ENCODE measurements at places on chromosomes 13 and 19.

- no peak for DNase-seq
Observed at GRCh38 chr19:7676854-7677253, at the start of gene MCEMP1. Gene MCEMP1, plus strand, starts transcription at chr19:7677090. Its CDS starts 31 bp downstream, at chr19:7677121.

GRCh38 chr19:10344780-10345179 lies 5.4 kb upstream of the ICAM3 start:
- no peak for DNase-seq

DNA sequence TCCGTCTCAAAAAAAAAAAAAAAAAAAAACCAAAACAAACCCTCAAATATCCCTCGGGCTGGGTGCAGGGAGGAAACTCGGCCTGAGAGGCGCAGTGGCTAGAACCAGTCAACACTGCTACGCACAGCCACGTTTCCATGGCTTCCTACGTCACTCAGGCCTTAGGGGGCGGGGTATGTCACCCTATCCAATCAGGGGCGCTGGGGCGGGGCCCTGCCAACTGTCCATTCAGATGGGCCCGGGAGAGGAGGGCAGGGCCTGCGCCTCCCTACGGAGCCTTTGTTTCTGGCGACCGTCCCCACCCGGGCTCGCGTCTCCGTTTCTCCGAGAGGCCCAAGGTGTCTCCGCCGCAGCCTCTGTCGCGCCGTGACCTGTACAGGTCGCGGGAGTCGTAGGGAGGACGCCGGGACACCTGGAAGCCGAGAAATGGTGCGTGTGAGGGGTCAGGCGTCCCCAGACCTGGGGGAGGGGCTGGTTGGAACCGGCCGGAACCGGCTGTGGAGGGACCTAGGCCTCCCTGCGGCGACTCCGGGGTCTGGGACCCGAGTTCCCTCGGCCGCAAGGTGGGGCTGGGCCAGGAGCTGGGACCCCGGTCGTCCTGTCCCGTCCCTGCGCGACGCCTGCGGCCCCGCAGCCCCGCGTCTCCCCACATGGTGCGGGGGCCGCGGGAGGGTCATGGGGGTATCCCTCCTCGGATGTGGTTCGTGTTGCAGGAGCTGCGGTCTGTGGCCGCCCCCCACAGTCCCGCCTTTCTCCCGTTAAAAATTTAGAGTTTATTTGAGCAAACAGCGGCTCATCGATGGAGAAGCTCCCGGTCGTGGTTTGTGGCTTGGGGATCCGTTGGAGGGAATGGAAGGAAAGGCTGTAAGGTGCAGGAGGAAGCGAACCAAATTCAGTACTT lies at the start of gene ZNF627:
Gene ZNF627, plus strand, starts transcription at position 282 of the 901 bp plus-strand sequence. Its CDS starts 145 bp downstream, at position 427.
- peak; percentile 98 for DNase-seq

- DNase-seq, result no peak
Observed at GRCh38 chr19:13742756-13743155, 21.6 kb upstream of the MRI1 start.

- DNase-seq, result peak; percentile 3
Observed at GRCh38 chr19:39514840-39515550, at the start of gene SELENOV. Gene SELENOV, plus strand, starts transcription at chr19:39515139. Its CDS starts 74 bp downstream, at chr19:39515213.

DNA sequence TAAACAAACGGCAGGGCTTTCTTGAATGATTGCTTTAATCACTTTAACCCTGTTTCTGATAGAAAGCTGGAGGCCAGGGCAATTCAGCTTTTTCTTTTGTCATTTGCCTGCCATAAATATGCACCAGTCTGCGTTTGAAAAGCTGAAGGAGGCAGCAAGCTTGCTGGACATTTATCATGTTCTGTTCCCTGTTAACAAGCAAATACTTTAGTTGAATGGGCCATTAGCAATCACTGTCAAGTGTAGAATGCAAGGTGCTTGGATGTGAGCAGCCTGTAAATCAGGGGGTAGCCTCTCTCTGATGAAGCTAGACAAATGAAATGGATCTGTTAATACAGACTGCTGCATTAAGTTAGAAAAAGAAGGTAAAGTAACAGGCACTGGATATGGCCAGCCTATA lies 7.6 kb downstream of the EFNB2 start:
- DNase-seq, result no peak

GRCh38 chr13:64684685-64685431 lies 2545.3 kb downstream of the PCDH9 start:
- no peak for DNase-seq

DNA sequence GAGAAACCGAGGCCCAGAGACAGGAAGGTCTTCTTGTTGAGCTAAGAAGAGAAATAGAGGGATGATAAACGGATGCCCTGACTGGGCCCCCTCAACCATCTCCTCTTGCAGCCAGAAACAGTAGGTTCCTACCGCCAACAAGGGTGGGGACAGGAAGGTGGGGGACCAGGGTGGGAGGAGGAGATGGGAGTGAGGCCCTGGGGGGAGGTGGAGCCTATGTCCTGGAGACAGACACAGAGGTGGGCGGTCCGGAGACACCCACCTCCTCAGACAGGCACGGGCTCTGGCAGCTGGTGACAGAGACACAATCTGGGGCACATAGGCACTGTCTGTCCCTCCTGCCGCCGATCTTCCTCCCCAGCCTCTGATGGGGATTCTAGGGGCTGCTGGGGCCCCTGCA lies 16.9 kb downstream of the GADD45B start:
- DNase-seq, result no peak

DNA sequence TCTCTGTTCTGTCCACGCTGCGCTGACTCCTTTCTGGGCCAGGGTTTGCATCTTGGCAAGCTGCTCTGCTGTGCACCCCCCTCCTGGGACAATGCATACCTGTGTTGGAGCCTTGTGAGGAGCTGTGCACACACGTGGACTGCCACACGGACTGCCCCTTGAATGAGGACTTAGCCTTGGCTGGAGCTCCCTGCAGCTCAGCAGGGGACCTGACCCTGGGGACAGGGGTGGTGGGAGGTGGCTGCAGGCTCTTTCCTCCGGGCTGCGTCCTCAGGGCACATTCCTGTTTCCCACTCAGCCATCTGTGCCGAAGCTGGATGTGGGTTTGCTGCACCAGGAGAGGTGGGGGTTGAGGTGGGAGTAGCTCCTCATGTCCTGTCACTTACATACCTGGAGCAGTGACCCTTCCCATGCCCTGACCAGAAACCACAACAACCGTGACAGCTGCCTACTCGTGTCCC lies 8.2 kb downstream of the RAB11B start:
- DNase-seq, result no peak

DNA sequence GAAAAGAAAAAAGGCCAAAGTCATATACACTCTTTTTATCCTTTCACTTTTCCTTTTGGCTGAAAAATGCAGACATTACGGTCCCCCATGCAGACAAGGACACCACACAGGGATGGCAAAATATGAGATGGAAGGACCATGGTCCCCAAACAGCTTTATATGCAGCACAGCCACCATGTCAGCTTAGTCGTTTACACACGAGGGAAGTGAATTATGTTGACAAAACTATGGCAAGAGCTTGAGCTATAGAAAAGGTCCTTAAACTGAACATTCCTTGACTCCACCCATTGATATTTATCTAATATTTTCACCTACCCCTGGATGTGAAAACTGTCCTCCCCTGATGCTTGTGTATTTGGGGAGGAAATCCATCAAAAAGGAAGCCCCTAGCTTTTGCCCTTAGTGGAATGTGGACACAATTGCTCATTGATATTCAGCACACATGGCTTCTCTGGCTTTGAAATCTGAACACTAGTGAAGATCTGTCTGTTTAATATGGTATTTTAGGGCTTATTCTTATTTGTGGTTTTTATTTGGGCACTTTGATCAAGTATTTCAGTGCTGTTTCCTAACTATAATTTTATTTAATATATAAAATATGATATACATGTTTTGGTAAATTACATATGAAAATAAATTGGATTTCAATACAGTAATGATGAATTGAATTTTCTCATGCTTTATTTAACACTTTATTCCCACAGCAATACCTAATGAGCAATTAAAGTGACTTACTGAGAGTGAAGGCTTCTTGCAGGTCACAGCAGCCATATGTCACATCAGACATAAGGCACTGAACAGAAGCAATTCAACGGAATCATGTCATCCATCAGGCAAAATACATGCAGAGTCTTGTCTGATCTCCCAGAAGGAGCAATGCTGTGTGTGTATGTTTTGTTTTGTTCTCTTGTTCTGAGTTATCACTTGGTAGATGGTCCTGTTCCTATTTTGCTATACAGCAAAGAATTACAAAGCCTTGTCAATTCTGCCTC lies 6.8 kb upstream of the GTF2F2 start:
- no peak for DNase-seq

- no peak for DNase-seq
Observed at GRCh38 chr13:40787062-40787461, 2.3 kb upstream of the SLC25A15 start.

- DNase-seq, result no peak
Observed at GRCh38 chr13:67880916-67881315, 650.8 kb upstream of the PCDH9 start.

DNA sequence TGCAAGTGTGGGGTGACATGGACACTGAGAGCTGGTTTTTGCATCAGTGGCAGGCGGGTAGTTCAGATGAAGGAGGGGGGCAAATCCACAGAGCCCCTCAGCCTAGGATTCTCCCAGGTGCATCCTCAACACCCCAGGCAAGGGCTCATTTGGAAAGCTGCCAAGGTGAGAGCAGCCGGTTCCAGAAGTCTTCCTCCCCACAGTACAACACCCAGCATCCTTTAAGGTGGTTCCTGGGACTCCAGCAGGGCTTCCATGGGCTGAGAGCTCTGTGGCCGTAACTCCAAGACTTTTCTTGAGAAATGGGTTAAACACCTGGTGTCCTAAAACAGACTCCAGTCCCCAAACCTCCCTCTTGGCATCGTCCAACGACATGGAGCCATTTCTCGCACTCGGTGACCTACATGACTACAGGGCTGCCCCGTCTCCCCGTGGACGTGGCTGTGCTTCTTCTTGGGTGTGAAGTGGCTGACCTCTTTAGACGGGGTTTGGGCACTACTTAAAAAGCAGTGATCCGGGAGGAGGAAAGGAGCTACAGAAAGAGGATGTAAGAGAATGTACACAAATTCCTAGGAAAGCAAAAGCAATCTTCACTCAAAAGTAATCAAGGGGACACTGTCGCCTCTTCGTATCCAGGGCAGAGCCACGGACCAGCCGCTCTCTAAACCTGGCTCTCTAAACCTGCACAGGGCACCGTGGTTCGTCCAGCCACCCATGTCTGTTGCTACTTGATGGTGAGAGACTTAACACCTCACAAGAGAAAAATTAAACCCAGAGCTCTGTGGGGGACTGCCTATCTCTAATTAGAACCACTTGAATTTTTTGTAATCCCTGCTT lies 25.5 kb downstream of the RANBP3 start:
- DNase-seq, result no peak

- DNase-seq, result peak; percentile 18
Observed at GRCh38 chr19:19538061-19538784, at the start of gene CILP2. Gene CILP2, plus strand, starts transcription at chr19:19538265. Its CDS starts 85 bp downstream, at chr19:19538350.

DNA sequence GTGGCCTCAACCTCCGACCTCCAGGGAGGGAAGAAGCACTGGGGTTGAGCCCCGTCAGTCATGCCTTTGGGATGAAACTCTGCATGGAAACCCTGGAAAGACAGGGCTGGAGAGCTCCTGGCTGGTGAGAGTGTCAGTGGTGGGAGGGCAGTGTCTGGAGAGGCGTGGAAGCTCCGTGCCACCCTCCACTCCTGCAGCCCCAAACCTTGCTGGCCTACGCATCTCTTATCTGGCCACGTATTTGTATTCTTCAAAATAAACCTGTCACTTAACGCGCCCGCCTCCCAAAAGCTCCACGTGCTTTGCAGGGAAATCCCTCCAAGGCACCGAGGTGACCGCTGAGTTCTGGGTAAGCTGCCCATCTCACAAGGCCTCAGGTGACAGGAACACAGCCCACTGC lies 84.3 kb downstream of the TEX29 start:
- no peak for DNase-seq

DNA sequence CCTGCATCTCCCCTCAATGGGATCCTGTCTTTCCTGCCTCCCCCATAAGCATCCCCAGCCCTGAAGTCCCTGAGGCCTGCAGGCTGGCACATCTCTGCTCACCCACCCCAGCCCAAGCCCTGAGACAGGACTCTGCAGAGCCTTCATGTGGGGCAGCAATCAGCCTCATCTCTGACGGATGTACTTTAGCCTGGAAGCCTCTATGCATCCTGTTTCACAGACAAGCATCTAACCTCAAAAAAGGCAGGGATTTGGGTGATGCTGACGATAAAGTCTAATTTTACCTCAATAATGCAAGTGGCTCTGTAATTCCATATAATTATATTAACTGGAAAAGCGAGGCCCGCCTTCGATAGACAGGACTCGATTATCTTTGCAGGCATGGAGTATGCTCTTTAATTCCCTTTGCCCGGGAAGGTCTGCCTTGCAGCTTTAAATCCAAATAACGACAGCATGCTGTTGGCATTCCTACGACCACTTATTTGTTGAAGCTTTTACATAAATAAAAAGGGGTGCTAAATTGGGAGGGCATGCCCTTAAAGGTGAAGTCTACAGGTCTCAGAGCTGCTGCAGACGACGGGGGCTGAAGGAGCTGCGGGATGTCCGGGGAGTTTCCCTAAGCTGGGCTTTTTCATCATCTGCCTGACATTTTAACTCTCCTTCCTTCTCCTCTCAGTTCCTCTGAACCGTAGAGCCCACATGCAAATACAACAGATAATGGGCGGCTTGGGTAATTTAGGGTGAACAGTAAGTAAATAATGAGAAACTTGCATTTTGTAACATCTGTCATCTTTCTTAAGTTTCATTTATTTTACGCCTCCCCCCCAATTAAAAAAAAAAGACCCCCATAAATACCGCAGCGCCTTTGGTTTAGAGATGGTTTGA lies 211.5 kb downstream of the URI1 start:
- no peak for DNase-seq

DNA sequence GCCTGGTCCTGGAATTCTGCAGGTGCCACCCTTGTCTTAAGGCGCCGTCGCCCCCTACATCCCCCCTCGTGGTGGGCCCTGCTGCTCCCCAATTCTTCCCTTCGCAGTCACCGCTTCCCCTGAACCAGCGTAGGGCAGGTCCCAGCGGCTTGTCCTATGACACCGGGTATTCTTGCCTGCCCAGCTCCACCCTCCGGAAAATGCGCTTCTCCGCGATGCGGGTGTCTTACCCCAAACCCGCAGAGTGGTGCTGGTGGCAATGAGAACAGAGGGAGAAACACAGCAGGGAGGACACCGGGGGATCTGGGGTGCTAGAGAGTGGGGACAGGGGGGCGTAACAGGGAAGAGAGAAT lies 9.0 kb downstream of the ZNF808 start:
- no peak for DNase-seq

- DNase-seq, result no peak
Observed at GRCh38 chr19:2365201-2365970, 5.3 kb downstream of the TMPRSS9 start.

GRCh38 chr19:21202865-21203494 lies 61.1 kb downstream of the ZNF431 start:
- DNase-seq, result peak; percentile 3

GRCh38 chr13:31225998-31226675 lies 26.4 kb downstream of the B3GLCT start:
- no peak for DNase-seq
